A172 (cell line): ENCODE measurements at places on chromosomes 16 and 17.
A peak's percentile ranks its signal among the peaks of the same experiment; 100 is the strongest.

DNA sequence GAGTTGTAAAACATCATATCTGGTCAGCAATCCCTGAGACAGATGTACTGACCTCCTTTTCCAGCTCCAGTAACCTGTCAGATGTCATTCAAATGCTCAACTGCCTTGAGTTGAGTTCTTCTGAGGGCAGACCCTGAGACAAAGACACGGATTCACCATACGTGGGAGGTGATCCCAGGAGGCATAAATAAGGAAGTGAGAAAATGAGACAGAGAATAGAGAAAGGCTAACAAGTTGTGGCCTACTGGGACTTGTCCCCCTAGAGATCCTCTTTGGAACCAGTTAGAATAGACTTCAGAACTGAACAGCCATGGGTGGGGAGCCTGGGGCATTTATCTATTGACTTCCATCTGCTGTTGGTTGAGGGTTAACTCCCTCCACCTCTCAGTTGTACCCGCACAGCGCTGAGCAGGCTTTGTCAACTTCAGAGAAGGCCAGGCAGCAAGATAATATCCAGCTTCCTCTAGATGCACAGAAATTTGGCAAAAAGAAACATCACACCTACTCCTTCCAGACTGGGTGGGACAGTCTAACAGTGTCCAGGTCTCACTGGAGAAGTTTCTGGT, 123.0 kb upstream of the DYNLRB2 start:
- DNase-seq: no peak

GRCh38 chr16:49620158-49620868, 235.6 kb downstream of the ZNF423 start:
- peak; percentile 78 for DNase-seq

DNA sequence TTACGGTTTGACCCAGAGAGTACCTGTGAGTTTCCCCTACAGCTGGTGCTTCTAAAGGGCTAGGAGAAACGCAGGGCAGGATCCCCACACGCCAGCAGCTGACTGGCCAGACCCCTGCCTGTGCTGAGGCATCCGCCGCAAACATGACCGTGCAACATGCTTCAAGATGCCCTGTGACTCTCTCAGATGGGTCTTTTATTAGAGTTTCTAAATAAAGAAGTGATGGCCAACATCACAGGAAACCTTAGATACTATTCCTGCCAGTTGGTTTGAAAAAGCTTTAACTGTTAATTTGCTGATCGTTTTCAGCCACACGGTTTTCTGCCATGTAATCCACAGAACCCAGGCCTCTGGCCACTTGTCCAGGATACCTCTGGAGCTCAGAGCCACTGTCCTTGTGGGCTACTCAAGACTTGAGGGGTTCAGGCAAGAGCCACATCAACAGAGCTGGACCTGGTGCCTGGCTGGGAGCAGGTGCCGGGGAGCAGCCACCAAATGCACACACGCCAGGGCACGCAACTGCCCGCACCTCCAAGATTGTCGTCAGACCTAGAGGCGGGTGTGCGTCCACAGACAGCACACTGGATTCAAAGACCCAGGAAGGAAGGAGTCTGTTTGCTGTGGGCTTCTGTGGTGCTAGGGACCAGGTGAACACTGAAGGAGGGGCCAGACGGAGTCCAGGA, 118.4 kb downstream of the ZNF778 start:
- DNase-seq: no peak

DNA sequence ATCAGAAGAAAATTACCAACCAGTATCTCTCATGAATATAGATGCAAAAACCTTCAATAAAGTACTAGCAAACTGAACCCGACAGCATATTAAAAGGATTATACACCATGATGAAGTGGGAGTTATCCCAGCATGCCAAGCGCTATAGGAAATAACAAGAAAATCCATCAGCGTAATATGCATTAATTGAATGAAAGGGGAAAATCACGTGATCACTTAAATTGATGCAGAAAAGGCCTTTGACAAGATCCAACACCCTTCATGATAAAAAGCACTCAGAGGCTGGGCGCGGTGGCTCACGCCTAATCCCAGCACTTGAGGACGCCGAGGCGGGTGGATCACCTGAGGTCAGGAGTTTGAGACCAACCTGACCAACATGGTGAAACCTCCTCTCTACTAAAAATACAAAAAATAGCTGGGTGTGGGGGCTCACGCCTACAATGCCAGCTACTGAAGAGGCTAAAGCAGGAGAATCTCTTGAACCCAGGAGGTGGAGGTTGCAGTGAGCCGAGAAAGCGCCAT, 4.8 kb downstream of the CTRB2 start:
- no peak for DNase-seq

GRCh38 chr16:51153577-51154031, 2.5 kb upstream of the SALL1 start:
- no peak for DNase-seq

- peak; percentile 96 for DNase-seq
Measured at GRCh38 chr17:8153957-8154607, 1.9 kb upstream of the PER1 start.

DNA sequence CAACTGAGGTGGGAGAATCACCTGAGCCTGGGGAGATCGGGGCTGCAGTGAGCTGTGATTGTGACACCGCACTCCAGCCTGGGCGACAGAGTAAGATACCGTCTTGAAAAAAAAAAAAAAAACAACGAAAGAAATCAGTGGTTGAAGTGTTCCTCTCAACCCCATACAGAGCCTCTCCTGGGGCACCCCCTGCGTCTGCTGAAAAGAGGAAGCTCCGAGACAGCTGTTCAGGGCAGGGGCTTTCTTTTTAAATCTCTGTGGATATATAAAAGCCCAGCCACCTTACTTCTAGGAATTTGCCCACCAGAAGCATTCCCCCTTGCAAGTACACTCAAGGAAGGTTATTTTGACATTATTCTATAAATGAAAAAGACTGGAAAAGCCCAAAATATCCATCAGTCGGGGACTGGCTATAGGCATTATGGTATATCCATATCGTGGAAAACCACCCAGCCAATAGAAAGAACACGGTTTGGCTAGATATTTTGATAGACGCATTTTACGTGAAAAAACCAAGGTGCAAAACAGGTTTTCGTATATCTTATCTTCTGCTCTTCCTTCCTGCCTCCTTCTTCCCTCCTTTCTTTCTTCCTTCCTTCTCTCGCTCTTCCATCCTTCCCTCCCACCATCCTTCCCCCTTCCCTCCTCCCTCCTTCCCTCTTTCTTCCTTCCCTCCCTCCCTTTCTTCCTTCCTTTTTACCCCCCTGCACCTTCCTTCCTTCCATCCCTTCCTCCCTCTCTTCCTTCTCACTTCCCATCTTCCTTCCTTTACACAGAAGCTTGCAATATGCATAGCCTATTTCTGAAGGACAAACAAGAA, 9.2 kb upstream of the CCL22 start:
- no peak for DNase-seq

DNA sequence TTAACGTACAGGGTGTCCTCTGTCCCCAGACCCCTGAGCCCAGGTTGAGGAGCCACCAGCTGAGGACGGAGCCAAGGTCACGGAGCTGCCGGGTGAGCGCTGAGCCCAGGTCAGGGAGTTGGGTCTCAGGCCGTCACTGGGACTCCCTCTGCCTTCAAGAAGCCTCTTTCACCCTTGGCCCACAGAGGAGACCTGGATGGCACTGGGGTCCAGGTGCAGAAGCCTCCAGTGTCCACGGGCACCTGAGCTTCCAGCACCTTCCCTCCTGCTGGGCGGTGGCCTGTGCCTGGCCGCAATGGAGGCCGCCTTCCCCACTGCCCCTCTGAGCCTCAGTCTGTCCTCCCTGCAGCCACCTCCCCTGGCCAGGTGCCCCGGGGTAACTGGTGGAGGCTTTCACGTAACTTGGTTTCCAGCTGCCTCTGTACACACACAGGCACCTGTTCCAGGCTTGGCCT, 31.6 kb upstream of the CDH15 start:
- DNase-seq: no peak

DNA sequence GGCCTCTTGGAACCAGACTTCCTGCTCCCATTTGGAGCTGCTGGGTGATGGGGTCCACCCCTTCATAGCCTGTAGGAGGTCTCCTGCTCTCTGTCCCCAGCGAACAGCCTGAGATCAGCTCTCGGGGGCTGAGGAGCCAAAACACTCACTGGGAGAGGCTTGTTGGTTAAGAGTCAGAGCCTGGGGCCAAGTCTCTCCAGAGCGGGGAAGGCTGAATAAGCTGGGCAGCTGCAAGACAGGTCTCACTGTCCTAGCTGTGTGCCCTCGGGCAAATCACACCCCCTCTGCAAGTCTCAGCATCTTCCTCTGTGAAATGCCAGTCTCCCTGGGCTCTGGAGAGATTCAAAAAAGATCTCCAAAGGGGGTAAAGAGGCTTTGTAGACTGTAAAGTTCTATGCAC, 174.6 kb downstream of the WSCD1 start:
- DNase-seq: no peak

GRCh38 chr16:85916141-85916890, 17.4 kb downstream of the IRF8 start:
- DNase-seq: peak; percentile 75
